CD4-positive, alpha-beta T cell treated with Interleukin-15 for 4 hours (primary cell): ENCODE measurements at places on chromosomes 3 and 15.

GRCh38 chr15:63014578-63014977 is 28.0 kb upstream of the TPM1 start:
- no peak for DNase-seq

- DNase-seq = no peak
Measured at GRCh38 chr3:178562143-178562946, 26.1 kb downstream of the KCNMB2 start.

- DNase-seq = no peak
Measured at GRCh38 chr3:88742674-88743507, 364.5 kb upstream of the EPHA3 start.

GRCh38 chr15:68408971-68409370 is 23.0 kb downstream of the ITGA11 start:
- no peak for DNase-seq

DNA sequence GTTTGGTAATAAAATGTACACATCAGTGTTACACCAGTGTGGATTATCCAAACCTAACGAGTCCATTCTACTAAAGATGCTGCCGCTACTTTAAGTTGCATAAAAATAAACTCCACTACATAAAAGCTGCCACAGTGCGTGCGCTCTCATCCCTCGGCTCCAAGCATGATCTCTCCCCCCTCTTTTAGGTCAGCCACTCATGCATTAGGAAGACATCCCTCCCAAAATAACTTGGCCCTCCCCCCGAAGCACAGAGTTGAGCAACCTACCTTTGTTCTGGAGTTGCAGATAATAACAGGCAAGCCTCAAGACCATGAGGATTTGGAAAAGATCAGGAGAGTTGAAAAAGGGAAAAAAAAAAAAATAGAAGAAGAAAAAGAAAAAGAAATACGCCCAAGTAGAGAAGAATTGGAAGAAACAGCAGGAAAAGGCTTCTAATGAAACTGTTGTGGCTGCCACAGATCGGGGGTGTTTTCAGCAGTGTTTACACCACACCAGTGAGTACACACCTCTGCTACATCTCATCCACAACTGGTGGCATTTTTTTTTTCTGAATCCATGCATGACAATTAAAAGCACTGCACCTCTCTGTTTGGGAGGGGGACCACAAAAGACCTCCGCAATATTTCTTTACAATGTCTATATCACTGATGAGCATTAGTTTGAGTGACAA is 339.2 kb downstream of the FOXP1 start:
- no peak for DNase-seq

- DNase-seq = no peak
Measured at GRCh38 chr3:12629560-12629959, 34.4 kb downstream of the RAF1 start.

- DNase-seq = no peak
Measured at GRCh38 chr3:108448593-108448992, 61.8 kb downstream of the MYH15 start.

DNA sequence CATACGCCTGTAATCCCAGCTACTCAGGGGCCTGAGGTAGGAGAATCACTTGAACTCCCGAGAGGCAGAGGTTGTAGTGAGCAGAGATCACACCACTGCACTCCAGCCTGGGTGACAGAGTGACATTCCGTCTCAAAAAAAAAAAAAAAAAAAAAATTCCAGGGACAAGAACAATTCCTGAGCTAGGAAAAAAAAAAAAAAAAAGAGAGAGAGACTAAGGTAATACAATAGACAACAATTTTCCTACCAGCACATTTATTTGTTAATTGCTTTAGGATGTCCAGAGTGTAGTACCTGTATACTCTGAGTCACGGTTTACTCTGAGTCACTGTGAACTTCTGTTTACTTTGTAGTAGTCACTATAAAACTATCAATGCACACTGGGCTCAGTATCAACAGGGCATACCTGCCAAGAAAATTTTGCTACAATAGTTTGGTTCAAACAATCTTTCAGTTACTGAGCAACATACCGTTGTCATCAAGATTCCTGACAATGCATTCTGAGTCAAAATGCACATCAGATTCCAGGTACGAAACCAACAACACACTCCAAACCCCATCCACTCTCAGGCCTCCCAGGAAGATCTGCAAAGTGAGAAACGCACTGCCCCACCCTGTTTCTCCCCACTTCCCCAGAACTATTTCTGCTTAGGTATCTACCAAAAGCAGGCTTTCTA is 28.3 kb downstream of the IGF2BP2 start:
- no peak for DNase-seq

DNA sequence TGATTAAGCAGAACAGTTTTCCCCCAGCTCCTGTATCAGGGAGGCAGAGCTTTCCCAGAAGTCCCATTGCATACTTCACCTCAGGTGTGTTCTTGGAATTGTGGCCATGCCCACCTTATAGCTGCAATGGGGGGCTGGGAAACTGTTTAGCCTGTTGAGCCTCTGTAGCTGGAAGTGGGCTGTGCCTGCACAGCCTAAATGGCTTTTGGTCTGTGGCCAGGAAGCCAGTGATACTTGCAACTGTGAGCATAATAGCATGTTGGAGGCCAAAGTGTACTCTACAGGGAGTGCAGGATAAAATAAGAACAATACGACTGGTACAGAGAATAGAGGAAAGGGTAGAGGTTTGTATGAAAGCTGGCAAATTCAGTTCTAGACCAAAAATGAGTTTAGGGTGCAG is 248.5 kb downstream of the PTPRG start:
- no peak for DNase-seq

DNA sequence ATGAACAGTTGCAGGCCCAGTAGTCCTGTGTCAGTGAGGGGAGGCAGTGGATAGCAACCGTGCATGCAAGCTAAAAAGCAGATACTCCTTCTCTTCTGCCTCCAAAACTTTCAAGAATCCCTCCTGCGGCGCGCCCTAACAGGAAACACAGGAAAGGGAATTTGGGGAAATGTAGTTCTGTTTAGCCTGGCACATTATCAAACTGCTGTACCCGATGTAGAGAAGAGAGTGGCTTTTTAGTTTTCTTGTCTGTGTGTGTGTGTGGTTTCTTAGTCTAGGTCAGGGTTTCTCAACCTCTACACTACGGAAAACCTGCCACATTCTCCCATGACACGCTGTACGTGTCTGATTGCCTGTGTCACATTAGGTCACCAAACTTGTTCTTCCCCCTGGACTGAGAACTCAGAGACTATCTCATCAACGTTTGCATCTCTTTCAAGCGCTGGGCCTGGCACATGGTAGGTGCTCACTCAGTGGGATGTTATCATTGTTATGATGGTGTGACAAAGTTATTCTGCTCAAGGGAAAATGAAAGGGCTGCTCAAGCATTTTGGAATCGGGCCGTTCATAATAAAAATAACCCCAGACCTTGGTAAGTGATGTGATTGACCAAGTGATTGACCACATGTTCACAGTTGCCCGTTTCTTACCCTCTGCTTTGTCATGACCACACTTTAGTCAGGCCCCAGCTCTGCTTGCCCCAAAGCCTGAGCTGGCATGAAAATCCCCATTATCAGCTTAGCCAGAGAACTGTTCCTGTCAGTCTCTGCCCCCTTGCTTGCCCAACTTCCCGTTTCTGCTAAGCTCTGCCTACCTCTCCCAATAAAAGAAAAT is 33.2 kb downstream of the TM4SF4 start:
- no peak for DNase-seq

DNA sequence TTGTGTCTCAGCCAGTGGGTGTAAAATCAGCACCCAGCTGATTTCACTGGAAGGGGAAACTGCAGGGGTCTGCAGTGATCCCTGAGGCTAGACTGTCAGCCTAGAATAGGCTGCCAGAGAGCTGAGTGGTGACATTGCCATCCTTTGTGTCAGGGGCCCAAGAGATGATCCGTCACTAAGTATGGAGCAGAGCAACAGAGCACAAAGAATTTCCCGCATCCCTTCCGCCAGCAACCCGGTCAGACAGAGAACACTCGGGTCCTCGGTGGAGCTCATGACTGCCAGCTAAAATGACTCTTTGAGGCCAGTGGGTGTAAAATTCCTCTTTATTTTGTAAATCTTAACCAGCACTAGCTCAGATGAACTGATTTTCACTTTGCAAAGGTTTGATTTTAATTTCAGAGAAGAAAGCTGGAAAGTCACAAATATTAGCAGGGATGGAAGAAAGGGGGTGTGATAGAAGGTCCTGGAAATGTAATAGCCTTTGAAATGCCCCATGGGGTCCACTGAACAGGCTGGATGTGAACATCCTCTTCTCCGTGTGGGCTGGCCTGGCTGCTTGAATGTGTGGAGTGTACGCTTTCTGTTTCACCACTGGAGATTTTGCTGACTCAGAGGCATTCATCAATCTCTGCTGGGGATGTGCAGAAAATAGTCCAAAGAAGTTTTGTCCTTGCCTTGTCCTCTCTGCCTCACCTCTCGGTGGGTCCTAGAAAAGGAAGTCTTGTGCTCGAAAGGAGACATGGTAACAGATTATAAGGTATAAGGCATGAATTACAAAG is 138.8 kb downstream of the SV2B start:
- no peak for DNase-seq

- no peak for DNase-seq
Measured at GRCh38 chr3:196423044-196423781, 9.0 kb downstream of the UBXN7 start.

GRCh38 chr3:196202516-196202970 is 8.7 kb downstream of the ZDHHC19 start:
- DNase-seq = no peak

DNA sequence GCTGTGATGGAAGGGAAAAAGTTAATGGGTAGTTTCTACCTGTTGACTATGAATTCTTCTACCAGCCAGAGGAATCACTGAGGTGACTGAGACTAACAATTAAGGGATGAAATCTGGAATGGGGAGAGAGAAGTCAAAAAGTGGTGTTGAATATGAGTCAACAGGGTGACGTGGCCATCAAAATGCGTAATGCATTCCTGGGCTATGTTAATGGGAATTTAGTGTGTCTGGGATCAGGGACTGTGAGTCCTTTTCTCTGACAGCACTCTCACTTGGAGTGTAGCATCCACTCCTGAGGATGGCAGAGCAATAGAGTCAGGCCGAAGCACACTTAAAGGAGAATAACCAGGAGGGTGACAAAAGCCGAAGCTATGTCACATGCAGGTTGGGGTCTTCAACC is 60.4 kb downstream of the MESD start:
- no peak for DNase-seq

- DNase-seq = no peak
Measured at GRCh38 chr15:47786371-47786770, 69.1 kb downstream of the SEMA6D start.

- no peak for DNase-seq
Measured at GRCh38 chr3:21073561-21073960, 677.4 kb downstream of the ZNF385D start.

DNA sequence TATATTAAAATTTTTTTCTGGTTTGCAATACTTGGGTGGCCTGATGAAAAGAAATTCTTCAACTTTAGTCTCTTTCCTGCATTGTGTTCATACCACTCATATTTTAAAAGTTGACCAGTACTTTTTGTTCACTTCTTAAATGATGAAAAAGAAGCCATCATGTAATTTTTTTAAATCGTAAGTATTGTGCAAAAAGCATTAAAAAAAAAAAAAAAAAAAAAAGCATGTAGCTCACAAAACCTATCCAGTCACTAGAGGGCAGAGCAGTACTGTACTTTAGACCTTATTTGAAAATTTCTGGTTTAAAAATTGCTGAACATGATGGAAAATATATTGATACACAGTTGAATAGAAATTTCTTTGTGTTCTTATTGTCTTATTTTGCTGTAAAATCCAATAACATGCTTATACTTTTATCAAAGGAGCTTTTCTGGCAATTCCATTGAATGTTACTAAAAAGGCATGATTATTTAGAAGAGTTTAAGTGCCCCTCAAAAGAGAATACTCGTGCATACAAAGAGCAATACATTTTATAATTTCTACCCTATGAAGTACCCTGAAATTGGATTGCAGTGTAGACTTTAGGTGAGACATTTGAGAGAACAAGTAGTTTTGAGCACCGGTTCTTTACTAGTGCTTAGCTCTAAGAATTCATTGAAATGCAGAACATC is 137.7 kb downstream of the BBX start:
- DNase-seq = peak; percentile 36

DNA sequence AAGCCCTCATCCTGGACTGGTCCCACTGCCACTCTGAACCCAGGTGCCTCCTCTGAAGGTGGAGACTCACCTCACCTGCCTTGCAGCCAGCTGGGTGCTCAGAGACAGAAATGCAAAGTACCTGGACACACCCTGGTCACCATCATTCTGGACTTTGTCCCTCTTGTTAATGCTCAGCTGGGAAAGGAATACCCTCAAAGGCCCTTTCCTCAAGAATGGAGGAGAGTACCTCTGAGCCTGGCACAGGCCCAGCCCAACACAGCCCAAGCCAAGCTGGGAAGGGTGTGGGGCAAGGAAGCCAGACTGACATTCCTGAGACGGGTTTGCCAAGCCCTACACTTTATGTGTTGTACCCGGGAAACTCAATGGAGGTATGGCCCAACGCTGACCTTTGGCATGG is 983 bp upstream of the ALAS1 start:
- DNase-seq = no peak

GRCh38 chr15:80695911-80696661 is 976 bp downstream of the ABHD17C start:
- peak; percentile 6 for DNase-seq

DNA sequence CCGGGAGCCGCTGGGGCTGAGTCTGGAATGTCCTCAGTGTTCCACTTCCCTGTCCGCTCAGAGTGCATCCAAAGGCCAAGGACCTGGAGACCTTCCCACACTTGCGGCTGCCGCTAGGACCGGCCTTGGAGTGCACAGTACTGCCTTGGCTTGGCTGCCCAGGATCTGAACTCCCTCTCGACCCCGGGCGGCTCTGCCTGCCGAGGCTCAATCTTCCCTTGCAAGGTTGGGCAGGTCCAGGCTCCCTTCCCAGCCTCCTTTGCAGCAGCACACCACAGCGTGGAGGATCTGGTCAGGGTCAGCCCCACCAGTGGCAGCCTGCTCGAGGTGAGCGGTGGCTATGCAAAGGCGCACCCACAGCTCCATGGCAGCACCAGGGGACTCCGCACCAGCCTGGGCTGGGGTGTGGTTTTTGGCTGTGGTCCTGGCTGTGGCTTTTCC is 69.2 kb downstream of the PLXNA1 start:
- DNase-seq = no peak

- no peak for DNase-seq
Measured at GRCh38 chr3:97778152-97778551, 13.6 kb downstream of the ARL6 start.

- DNase-seq = no peak
Measured at GRCh38 chr15:27655056-27655455, 444.1 kb downstream of the OCA2 start.

GRCh38 chr3:196142202-196142956 is 60.5 kb upstream of the TFRC start:
- no peak for DNase-seq

DNA sequence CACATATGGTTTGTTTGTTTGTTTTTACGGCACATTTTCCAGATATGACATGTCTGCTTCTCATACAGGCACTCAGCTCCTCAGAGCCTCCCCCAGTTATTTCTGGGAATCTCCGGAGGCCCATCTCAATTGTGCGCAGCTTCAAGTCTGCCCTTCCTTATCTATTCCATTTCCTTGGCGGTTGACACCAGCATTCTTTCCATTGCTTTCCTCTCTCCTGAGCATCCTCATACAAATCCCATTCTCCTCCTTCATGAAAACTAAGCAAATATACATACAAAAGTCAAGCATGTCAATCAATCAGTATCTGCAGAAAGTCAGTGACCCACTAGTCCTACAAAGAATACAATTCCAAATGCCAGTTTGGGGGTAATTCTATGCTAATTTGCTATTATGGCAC is 166.7 kb downstream of the SQOR start:
- no peak for DNase-seq

GRCh38 chr15:74754593-74755215 is 6.1 kb downstream of the CYP1A2 start:
- no peak for DNase-seq

- no peak for DNase-seq
Measured at GRCh38 chr3:52067526-52067925, 11.2 kb upstream of the DUSP7 start.
